Breast epithelium (tissue), 4 donors: ENCODE measurements at places on chromosomes 13 and 19. TPM values are rescaled to one million over a fixed set of nuclear protein-coding genes. Genes with fewer than 3 reads are reported as not detected.
A peak's percentile ranks its signal among the peaks of the same experiment; 100 is the strongest.

GRCh38 chr19:54475706-54476105, 2.6 kb upstream of the CDC42EP5 start:
- DNase-seq = no peak

MYADM gene
- total RNA-seq = 30.2 TPM

DNA sequence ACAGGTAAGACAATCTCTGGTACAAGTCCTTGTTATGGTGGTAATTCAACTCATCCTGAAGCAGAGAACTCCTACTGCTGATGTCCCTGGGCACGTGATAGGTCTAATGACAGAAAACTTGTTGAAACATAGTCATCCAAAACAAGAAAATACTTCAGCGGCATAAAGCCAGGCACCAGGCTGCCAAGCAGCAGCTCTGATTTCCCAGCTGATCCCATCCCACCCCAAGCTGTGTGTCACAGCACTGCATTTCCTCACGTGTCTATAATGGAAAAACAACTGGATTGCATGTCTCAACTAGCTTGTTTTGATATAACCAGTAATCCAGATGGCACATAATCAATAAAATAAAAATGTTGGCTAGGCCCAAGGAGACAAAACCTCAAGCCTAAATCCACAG, 64.8 kb downstream of the MIPEP start:
- DNase-seq = no peak

- DNase-seq = no peak
These were observed 35.8 kb upstream of the LMO7 start for GRCh38 chr13:75600371-75600770.

EGLN2 gene
- 88.5 TPM for total RNA-seq

DNA sequence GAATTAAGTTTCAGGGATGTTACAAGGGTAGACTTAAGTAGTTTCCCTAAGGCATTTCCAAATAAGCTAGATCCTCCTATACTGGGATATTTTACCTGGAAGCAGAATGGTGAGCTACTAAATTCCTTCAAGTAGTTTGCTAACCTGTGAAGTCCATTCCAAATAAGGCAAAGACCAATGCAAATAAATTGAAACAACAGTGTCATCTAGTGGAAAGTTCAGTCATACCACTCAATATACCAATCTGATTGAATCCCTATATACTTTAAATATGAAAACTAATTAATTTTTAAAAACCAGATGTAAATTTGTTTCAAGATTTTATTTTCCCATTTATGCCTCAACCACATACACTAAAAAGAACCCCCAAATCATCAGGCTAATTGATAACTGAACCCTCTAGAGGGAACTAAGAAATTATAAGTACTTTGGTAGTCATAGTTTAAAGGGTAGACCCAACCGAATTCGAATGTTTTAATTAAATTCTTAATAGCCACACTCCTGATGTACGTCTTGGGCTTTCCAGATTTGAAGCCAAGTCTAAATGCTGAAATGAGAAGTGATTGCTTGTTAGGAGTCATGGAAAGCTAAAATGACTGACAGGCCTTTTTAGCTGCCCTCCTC, 223.7 kb downstream of the TBC1D4 start:
- no peak for DNase-seq

DNA sequence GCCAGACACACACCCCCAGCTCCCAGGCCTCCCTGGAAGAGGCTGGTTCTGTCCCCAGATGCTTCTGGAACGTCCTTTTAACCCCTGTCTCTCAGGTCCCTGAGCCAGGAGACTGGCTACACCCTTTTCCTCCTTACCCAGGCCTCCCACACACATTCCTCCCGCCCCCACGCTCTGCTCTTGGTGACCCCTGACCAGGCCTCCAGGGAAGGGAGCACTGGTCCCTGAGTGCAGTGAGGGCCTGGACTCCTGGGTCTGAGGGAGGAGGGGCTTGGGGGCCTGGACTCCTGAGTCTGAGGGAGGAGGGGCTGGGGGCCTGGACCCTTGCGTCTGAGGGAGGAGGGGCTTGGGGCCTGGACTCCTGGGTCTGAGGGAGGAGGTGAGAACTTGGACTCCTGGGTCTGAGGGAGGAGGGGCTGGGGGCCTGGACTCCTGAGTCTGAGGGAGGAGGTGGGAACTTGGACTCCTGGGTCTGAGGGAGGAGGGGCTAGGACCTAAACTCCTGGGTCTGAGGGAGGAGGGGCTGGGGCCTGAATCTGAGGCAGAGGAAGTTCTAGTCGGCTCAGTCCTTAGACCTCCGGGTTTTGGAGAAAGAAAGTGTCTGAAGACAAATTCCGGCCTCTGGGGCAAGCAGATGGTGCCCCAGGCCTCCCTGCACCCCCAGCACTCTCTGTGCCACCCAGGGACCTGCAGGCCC, 527 bp downstream of the KLK6 start:
- DNase-seq = no peak

- no peak for DNase-seq
These were observed 2.7 kb downstream of the PRKACA start for GRCh38 chr19:14114854-14115253.

SCEL gene
- total RNA-seq = 0.88 TPM

DNA sequence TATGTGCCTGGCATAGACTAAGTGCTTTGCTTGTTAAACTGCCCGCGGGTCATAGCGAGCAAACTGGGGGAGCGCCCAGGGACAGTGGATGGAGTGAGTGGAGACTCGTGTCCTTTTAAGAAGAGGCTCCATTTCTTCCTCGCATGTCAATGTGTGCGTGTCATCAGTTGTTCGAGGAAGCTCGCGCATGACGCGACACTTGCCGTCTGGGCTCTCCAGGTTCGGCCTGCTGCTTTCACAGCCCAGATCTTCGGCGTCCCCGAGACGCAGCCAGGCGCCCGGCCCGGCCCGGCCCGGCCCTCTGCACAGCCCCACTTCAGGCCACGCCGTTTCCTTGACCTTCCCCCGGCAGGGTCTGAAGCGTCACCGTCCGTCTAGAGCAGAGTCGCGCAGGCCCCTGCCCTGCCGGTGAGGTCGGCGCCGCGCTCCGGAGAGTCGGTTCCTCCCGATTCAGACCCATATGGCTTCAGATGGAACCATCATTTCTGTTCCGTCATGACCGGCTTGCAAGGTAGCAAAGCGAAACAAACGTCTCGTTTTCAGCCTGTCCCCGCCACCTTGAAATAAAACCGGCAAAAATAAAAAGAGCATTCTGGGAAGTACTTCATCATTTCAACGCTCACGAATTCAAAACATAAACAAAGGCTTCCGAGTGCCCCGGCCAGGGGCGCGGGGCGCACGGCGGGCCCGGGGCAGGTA, 599 bp upstream of the ARHGEF7 start:
- DNase-seq = no peak

- no peak for DNase-seq
These were observed 88.3 kb downstream of the SIPA1L3 start for GRCh38 chr19:37995346-37995745.

DNA sequence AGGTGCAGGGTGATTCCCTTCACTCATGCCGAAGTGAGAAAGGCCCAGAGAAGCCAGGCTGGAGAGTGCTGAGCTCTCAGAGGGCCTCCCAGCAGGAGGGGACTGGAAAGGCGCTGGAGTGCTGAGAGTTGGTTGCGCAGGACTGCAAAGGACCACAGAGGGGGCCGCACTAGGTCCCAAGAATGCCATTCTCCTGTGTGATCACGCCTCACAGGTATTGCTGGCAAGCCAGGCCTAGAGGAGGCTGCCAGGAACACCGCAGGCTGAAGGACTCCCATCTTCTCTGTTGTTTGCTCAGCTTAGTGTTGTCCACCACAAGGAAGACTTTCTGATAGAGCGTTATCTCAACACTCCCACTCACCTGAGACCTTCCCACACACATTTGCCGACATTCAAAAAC, 165.0 kb downstream of the FGF14 start:
- no peak for DNase-seq

SLC6A16 gene
- total RNA-seq = 2.7 TPM

DNA sequence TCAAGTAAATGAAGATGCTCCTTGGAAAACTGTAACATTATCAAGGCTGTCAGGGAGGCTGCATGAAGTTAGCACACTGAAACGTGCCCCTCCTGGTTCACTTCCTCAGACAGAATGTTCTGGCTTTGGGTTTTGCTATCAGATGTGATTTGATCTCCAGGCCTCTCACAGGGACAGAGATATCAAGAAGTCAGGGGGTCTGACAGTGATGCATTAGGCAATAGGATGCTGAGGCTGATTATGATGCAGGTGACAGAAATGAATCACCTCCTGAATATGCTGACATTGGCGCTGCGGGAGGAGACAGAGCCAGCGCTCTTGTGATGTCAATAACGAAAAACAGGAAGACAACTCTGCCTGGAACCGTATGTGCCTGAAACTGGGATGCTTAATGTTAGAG, 278.5 kb downstream of the DCT start:
- no peak for DNase-seq

DNA sequence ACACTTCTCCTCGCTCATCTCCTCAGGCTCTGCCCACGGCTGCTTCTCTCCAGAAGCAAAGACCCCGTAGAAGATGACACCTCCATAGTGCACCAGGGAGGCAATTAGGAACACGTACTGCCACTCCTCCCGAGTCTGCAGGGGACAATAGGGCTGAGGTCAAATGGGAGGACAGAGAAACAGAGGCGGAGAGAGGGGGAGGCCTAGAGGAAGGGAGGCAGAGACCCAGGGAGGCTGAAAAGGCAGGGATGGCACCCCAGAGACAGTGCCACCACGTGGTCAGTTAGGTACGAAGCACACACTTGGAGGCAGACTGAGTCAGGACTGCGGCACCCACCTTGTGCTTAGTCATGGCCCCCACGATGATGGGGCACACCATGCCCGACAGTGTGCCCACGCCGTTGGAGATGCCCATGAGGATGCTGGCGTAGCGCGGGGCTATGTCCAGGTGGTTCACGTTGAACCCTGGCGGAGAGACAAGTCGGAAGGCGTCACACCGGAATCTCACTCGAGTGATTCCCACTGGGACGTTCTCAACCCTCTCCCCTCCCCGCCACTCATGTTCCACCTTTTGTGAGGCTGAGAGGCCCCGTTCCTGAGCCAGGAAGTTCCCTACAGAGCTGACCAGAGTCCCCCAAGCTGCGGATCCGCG, 5.6 kb downstream of the GFY start:
- DNase-seq = no peak

DNA sequence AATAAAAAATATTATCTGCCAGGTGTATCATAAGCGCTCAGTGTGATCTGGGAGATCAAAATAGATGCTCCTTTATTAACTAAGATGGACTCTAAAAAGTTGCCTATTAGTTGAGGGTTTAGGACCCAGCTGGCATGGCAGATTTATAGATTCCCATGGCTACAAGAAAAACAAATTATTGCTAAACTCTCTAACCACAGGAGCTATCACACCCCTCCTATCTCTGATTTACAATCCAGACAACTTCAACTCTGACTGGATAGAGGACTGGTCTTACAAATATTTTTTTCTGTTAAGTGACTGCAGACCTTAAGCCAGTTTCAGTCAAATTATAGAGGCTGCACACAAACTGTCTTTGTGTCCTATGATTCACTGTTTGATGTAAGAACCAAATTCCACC, 45.4 kb upstream of the MYCBP2 start:
- DNase-seq = no peak

- DNase-seq = no peak
These were observed 1965.6 kb upstream of the PCDH20 start for GRCh38 chr13:63381078-63381859.

TMEM150B gene
- 11.8 TPM for total RNA-seq

DNA sequence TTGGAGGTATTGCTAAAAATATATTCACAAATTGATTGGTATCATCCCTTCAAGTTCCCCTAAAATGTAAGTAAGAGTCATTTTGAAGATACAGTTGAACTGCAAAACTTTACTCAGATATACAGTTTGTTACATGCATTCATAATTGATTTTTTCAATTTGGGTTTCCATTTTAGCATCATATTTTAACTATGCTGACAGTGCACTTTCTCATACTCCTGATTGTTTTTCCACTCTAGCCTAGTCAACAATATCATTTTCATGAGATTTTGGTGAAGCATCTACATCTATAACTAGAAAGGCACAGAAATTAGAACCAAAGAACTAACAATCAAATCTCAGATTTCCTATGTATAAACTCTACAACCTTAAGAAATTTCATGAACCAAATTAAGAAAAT, 2850.4 kb upstream of the PCDH20 start:
- no peak for DNase-seq

AMER2 gene
- total RNA-seq = 9.1 TPM

KIR2DL1 gene
- total RNA-seq = not detected

- DNase-seq = no peak
These were observed 195.5 kb downstream of the RGCC start for GRCh38 chr13:41652735-41653361.

SLITRK5 gene
- 0.73 TPM for total RNA-seq

GRCh38 chr13:102645701-102646100, 48.9 kb downstream of the TPP2 start:
- no peak for DNase-seq

CYSLTR2 gene
- 1.0 TPM for total RNA-seq

GRCh38 chr19:30349131-30349730, 23.0 kb upstream of the ZNF536 start:
- DNase-seq = peak; percentile 14

RUBCNL gene
- total RNA-seq = 8.2 TPM

DNA sequence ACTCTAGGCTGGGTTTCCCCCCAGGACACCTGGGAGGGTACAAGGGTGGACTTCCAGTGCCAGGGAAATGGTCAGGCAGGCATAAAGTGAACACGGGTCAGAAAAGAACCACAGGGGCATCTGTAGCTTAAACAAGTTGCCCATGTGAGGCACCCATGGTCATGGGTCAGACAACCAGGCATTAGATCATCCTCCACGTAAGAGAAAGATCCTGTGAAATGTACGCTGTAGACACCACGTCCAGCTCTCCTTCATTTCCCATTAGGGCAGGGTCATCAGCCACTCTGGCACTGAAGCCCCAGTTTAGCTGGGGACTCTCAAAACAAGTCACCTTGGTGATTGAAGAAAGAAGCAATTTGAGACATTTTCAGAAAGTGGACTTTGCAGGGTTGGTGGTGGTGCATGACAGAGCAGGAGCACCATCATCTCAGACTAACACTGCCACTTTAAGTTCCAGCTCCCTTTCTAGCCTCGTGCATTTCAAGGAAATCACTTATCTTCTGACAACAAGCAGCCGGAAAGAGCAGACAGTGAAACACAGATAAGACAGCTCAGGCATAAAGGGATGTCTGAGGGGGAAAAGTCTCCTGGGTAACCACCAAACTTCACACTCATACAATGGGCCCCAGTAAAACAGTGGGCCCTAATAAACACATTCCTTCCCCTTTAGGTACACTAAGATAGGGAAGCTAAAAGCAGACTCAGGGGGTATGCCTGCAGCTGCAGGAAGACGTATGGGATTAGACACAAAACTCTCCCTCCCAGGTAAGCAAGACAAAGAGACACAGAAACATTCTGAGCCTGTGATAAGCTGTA, 16.1 kb upstream of the SIGLEC6 start:
- DNase-seq = no peak

GRCh38 chr19:14023404-14024235, 4.3 kb upstream of the RLN3 start:
- no peak for DNase-seq

DNA sequence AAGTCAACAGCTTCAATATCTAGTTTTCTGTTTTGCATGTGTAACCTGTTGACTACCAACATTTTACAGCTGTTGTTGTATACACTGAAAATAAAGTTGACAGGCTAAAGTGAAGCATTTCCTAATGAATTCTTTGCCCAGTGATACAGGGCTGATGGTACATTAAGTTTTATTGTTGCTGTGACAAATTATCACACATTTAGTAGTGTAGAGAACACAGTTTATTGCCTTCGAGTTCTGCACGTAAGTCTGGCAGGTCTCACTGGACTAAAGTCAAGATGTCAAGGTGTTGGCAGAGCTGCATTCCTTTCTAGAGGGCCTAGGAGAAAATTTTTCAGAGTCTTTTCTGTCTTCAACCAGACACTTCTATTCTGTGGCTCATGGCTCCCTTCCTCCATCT, 184.2 kb downstream of the SLITRK6 start:
- no peak for DNase-seq

FGF9 gene
- 1.2 TPM for total RNA-seq
